ENCODE measurements at places on chromosomes 7 and 10.

- no peak for DNase-seq
These were observed 75.6 kb downstream of the CFAP46 start for GRCh38 chr10:132866601-132867381.

DNA sequence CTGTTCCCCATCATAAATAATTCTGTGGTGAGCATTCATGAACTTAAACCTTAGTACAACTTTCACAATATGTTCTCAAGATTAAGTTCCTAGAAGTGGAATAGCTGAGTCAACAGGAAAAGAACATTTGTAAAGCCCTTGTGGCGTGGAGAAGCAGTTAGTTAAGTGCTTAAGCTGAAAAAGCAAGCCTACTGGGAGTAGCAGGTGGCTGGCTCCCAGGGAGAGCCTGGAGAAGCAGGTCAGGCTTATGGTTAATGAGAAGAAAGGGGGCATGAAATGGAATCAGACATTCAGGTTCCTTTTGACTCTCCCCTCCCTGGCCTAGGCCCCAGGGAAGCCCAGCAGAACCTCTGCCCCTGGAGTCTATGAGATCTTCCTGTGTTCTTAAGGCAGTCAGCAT, 35.3 kb downstream of the VSTM4 start:
- peak; percentile 66 for DNase-seq

DNA sequence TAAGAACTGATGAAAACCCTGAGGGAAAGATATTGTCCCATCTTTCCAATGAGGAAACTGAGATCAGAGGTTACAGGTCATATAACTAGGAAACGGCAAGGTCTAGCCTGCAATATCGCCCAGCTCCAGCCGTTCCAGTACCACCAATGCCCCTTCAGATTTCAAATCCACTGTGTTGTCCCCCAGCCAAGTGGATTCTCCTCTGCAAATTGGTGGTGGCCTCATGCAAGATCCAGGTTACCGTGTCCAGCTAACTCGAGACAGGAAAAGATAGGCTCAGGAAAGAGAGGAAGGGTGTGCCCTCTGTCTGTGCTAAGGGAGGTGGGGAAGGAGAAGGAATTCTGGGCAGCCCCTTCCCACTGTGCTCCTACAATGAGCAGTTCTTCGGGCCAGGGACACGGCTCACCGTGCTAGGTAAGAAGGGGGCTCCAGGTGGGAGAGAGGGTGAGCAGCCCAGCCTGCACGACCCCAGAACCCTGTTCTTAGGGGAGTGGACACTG, 25.3 kb downstream of the PRSS2 start:
- no peak for DNase-seq

- DNase-seq: no peak
These were observed 101.7 kb downstream of the PLXDC2 start for GRCh38 chr10:19917751-19918478.

GRCh38 chr10:13613519-13613918, 26.8 kb downstream of the PRPF18 start:
- DNase-seq: no peak

- no peak for DNase-seq
These were observed 1075.3 kb downstream of the XPNPEP1 start for GRCh38 chr10:108848046-108848445.

- no peak for DNase-seq
These were observed 1391.1 kb upstream of the LRRTM3 start for GRCh38 chr10:65534771-65535170.

DNA sequence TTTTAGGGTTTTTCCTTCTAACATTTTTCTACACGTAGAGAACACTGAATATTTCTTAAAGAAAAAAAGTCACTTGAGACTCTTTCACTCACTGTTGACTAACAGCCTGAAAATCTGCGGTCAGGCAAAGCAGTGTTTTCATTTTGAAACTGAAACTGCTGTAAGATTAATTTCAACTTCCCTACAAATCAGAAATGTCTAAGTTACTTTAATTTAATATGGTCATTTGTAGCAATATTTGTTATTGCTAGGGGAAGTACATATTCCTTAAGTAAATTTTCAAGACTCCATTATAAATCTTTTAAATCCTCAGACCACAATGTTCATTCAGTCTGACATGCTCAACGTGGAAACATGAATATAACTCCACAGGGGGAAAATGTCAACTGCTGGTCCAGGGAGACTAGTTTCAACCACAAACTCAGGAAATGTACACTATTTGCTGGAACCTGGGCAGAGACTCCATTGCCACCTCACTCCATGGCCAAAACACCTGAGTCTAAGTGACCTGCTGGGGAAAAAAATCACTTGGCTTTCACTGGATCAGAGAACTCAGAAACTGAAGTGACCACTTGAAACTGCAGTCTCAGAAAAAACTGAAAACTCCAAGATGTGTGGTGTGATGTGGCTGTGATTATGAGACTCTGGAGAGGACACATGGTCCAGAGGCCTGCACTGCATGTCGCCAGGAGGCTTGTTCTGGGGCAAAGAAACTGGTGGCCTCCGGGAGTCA, 161.2 kb downstream of the TAX1BP1 start:
- peak; percentile 81 for DNase-seq

DNA sequence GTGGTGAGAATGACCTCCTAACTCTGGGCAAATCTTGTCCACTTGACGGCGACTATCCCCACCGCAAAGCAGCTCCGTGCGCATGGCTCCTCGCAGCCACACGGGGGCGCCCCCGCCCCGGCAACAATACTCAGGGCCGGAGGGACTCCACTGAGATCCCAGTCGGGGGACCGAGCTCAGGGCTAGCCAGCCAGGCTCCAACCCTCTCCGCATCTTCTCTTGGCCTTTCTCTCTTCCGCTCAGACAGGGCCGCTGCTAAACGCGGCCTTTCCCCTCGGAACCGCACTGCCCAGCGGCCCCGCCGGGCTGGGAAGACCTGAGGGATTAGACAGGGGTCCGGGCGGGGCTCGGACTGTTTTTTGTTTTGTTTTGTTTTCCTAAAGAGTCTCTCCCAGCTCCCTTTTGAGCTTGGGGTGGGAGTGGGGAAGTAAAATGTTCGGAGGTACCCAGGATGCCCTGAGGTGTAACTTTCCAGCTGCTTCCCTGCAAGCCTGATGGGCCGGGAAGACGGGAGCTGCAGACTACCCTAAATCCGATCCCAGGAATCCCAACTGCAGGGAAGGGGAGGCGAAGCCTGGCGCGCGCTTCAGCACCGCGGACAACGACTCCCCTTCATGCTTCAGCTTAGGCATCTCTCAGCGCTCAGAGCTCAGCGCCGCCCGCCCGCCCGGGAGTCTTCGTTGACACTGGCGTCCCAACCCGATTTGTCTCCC, 2.7 kb downstream of the KCNIP2 start:
- DNase-seq: peak; percentile 85

DNA sequence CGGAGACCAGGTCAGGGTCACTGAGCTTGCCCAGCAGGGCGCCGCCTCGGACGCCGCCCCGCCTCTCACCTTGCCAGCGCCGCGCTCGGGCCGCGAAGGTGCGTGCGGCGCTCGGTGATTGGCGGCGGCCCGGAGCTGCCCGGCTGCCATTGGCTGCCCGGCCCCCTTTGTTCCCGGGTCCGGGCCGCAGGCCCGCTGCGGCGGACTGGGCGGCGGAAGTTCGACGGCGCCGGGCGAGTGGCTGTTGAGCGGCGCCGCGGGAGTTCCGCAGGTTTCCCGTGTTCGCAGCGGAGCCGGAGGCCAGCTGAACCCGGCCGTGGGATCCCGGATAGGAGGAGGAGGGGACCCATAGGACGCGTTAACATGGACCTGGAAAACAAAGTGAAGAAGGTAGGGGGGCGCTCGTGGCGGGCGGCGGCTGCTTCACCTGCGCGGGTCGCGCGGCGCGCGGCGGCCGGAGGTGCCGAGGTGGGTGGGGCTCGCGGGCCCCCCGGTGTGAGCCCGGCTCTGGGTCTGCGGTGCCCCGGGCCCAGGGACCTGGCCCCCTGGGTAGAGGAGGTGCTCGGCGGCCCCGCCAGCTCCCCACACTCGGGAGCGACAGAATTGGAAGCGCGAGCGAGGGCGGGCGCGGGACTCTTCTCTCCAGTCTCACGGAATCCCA, at the start of gene TES:
Gene TES, plus strand, starts transcription at position 195 of the 661 bp plus-strand sequence. Its CDS starts 169 bp downstream, at position 364.
- DNase-seq: peak; percentile 79

- no peak for DNase-seq
These were observed 655.6 kb downstream of the SORCS1 start for GRCh38 chr10:106508950-106509349.

GRCh38 chr10:112030431-112030830, 153.1 kb downstream of the GPAM start:
- DNase-seq: no peak

DNA sequence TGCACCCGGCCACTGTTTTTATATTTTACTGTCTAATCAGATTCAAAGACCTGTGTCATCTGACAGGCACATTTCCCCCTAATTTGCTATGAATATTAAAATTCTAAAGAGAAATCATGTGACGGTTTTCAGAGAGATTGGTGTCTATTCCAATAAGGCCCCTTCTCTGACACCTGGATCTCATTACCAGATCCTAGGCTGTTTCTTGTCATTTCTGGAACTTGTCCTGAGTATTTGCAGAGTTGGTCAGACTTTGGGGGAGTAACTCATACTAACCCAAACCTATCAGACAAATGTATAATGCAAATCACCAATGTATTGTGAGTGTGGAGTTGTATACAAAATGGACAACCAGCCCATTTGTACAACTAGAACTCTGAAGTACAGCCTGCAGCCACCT, 29.5 kb downstream of the MYO1G start:
- DNase-seq: no peak

GRCh38 chr7:142539901-142540300, 209.4 kb upstream of the PRSS1 start:
- DNase-seq: no peak

GRCh38 chr10:33414841-33415240, 80.4 kb upstream of the NRP1 start:
- no peak for DNase-seq

GRCh38 chr10:53754596-53755250, 982.1 kb upstream of the MBL2 start:
- DNase-seq: no peak

Data from activated CD4-positive, alpha-beta T cell treated with anti-CD3 and anti-CD28 coated beads, Interleukin-2, amount 50 U/mL, for 16 hours (primary cell).